GM23338 (cell line): ENCODE measurements at places on chromosomes 6 and 20. TPM values are rescaled to one million over a fixed set of nuclear protein-coding genes. Genes with fewer than 3 reads are reported as not detected.

GRCh38 chr6:21554286-21554685, 39.3 kb upstream of the SOX4 start:
- peaks cover 8% of the 10 kb centered on the region for H3K4me1 ChIP-seq
- no peak overlapping the region for H3K27ac ChIP-seq
- no peak for DNase-seq
- no peaks in the 10 kb centered on the region for H3K27me3 ChIP-seq
- H3K36me3 ChIP-seq, result peaks cover 5% of the 10 kb centered on the region; the same call in 1 of the 2 replicates

DNA sequence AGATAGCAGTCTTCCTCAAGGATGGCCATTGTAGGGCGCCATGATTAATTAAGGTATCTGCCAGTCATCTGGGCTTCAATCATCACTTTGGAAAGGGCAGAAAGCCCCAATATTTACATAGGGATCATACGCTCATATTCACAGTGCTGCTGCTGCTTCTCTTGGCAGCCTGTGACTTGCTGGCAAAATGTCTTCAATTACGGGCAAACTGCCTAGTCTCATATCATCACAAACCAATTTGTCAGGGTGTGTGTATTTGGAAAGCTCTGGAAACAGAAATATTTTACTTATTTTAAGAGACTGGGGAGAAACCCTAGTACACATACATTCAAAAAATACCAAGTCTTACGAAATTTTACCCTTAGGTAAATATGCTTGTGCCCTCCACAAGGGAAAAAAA, 77.6 kb downstream of the SAMD5 start:
- no peak overlapping the region for H3K4me3 ChIP-seq
- DNase-seq, result no peak
- no peaks in the 10 kb centered on the region for H3K36me3 ChIP-seq
- H3K4me1 ChIP-seq, result no peaks in the 10 kb centered on the region

Gene DEFB112
- total RNA-seq, result not detected in 2 replicates

Gene TRAM2
- 12.4 and 14.0 TPM in 2 replicates for total RNA-seq

DNA sequence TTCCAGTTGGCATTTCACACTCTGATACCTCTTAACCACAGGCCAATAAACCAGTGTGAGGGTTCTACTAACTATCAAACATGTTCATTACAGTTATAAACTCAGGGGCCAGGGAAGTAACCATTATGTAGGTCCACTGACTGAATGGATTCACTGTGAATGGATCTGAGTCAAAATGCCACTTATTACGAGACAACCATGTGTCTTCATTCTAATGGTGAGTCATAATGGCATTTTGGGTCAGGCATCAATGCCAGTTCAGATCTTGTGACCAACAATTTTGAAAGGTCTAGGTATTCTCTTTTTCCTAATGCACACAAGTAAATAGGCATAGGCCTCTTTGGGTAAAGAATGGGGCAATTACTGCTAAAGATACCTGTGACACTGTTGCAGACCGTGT, 112.2 kb upstream of the HEY2 start:
- no peak overlapping the region for H3K27ac ChIP-seq
- H3K36me3 ChIP-seq, result no peaks in the 10 kb centered on the region
- no peaks in the 10 kb centered on the region for H3K4me1 ChIP-seq
- no peak overlapping the region for H3K4me3 ChIP-seq
- DNase-seq, result no peak

- no peaks in the 10 kb centered on the region for H3K4me1 ChIP-seq
- no peaks in the 10 kb centered on the region for H3K36me3 ChIP-seq
- no peak for DNase-seq
- H3K27ac ChIP-seq, result no peak overlapping the region
Measured at GRCh38 chr6:22298475-22298890, 1.6 kb upstream of the PRL start.

Gene PXDC1
- 1.7 and 1.8 TPM in 2 replicates for total RNA-seq

- no peak for DNase-seq
- H3K27me3 ChIP-seq, result no peaks in the 10 kb centered on the region
- H3K27ac ChIP-seq, result no peak overlapping the region
- H3K4me1 ChIP-seq, result peaks cover 12% of the 10 kb centered on the region; the same call in 1 of the 2 replicates
Measured at GRCh38 chr6:39808964-39809363, 16.8 kb downstream of the DAAM2 start.

Gene GRM1
- 0.39 and 0.63 TPM in 2 replicates for total RNA-seq

GRCh38 chr6:32852844-32853540, 512 bp downstream of the TAP1 start:
- H3K27ac ChIP-seq, result no peak overlapping the region
- peaks cover 47% of the 10 kb centered on the region for H3K27me3 ChIP-seq
- H3K36me3 ChIP-seq, result no peaks in the 10 kb centered on the region; the same call in 1 of the 2 replicates
- H3K4me3 ChIP-seq, result peak overlapping the region; percentile 94

DNA sequence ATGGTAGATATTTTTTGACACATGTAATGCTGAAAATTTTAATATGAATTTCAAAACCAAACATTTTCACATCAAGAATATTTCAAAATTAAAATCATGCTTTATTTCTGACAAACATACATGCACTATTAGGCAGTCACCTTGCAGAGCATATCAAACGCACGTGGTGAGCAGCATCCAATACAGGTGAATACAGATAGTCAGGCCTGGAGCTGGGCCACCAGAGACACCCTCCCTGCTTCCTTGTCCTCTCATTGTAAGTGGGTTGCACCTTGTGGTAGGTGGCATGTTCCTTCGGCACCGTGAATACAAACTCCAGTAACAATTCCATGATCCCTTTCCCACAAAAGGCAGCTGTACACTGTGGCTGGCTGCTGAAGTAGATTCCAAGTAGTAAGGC, 8.9 kb downstream of the REV3L start:
- no peak for DNase-seq
- H3K4me1 ChIP-seq, result peaks cover 13% of the 10 kb centered on the region
- no peak overlapping the region for H3K27ac ChIP-seq
- H3K27me3 ChIP-seq, result peaks cover 40% of the 10 kb centered on the region
- H3K36me3 ChIP-seq, result no peaks in the 10 kb centered on the region

- no peak overlapping the region for H3K27ac ChIP-seq
- H3K4me3 ChIP-seq, result no peak overlapping the region
- H3K27me3 ChIP-seq, result no peaks in the 10 kb centered on the region
- H3K4me1 ChIP-seq, result no peaks in the 10 kb centered on the region
Measured at GRCh38 chr20:12305188-12305950, 387.7 kb downstream of the BTBD3 start.

DNA sequence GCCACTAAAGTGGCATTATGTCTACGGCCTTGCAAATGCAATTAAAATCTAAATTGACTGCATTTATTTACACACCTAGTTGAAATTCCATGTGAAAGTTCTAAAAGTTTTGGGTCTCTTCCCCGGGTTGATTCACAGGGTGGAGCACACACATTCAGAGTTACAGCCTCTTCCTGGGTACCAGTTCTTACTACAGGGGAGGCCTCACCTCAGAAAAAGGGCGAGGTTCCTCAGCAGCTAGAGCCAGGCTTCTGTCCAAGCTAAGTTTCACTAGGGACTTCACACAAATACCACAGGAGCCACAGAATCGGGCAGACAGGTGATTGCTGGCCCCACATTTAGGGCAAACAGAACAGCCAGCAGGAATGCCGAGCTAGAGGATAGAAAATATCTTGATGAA, 52.7 kb downstream of the DZANK1 start:
- H3K4me1 ChIP-seq, result no peaks in the 10 kb centered on the region
- no peaks in the 10 kb centered on the region for H3K27me3 ChIP-seq
- peak overlapping the region; percentile 6; the same call in 1 of the 2 replicates for H3K27ac ChIP-seq
- no peak overlapping the region for H3K4me3 ChIP-seq

Gene VPS16
- 17.7 and 20.4 TPM in 2 replicates for total RNA-seq

Gene PEDS1
- total RNA-seq, result 33.0 and 43.6 TPM in 2 replicates

DNA sequence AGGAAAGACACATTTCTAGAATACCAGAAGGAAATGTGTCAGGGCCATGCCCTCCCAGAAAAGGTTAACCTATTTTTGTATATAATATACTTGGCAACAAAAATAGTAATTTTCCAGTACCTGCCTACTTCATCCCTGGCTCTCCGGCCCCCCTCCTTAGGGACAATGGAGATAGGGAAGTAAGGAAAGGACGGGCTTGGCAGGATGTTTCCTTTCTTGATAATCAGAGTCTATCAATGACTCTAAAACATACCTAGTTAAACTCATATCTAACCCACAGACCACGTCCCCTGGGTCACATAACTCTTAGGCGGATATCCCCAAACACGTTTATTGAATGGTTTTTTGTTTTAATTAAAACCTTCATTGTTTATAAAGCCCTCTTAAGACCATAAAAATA, 11.8 kb downstream of the UQCC2 start:
- no peak overlapping the region for H3K4me3 ChIP-seq
- H3K4me1 ChIP-seq, result 0 out of 2 replicates have a peak, but pooled peaks cover 2% of the 10 kb centered on the region
- no peak overlapping the region for H3K27ac ChIP-seq
- peaks cover 10% of the 10 kb centered on the region for H3K36me3 ChIP-seq

Gene ANKRD66
- not detected in 2 replicates for total RNA-seq

DNA sequence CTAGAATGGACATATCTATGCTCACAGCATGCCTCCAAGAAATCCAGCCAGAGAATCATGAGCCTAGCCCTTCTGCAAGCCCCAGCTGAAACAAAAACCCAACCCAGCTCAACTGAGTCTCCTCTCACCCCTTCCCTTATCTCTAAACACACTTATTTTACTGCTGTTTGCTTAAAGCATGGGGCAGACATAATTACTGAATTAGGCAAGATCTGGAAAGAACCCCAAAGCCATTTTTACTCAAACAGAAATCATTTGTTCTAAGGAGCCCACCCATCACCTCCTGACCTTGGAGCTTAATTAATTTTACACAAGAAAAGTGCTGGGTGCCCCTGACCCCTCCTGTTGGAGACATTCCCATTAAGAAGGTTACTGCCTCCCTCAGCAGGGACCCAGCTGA, 291.6 kb downstream of the MAFB start:
- no peak overlapping the region for H3K27ac ChIP-seq
- no peaks in the 10 kb centered on the region for H3K27me3 ChIP-seq
- no peak overlapping the region for H3K4me3 ChIP-seq
- H3K36me3 ChIP-seq, result no peaks in the 10 kb centered on the region
- DNase-seq, result no peak

- H3K4me3 ChIP-seq, result no peak overlapping the region
- H3K4me1 ChIP-seq, result peaks cover 30% of the 10 kb centered on the region
- H3K27ac ChIP-seq, result peak overlapping the region; percentile 68
- peaks cover 5% of the 10 kb centered on the region; the same call in 1 of the 2 replicates for H3K36me3 ChIP-seq
- peak; percentile 44 for DNase-seq
- no peaks in the 10 kb centered on the region for H3K27me3 ChIP-seq
Measured at GRCh38 chr6:126102358-126102757, 116.0 kb downstream of the TRMT11 start.

DNA sequence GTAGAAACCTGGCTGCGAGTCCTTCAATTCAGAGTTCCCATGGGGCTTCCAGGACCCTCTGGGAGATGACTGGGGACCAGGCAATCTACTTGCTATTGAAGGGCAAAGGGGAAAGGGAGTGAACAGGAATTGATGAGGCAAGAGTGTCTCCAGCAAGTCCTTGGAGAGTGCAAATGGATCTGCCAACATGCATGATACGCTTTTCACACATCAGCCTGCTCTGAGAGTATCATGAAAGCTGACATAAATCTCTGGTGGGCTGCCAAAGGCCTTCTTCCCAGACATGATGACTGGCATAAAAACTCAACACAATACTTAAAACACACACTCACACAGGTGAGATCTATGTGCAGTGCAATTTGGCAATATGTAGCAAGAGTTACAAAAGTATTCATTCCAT, 759.1 kb downstream of the PTPRT start:
- H3K36me3 ChIP-seq, result no peaks in the 10 kb centered on the region; the same call in 1 of the 2 replicates
- H3K4me1 ChIP-seq, result no peaks in the 10 kb centered on the region
- DNase-seq, result no peak
- H3K27me3 ChIP-seq, result no peaks in the 10 kb centered on the region

DNA sequence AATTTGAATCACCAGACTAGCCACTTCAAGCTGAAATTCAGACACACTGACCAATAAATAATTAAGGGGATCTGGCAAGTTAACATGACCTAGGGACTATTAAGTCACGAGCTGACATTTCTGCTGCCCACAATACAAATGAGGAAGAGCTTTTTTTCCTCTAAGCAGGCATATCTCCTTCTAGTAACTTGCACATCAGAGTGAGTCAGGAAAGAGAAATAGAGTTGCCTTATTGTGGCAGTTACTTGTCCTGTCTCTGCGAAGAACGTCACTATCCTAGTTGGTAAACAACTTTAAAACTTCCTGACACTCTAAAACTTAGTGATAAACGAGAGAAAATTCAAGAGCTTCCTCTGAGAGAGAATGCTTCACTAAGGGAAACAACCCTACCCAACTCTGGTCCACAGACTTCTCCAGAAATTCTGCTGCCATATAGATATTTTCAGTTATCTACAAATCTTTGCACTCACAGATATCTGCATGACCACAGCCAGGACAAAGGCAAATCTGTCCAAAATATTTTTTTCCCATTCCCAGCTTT, 4.2 kb downstream of the PLA2G7 start:
- peaks cover 14% of the 10 kb centered on the region for H3K27me3 ChIP-seq
- H3K27ac ChIP-seq, result no peak overlapping the region
- no peak overlapping the region for H3K4me3 ChIP-seq
- no peaks in the 10 kb centered on the region for H3K36me3 ChIP-seq
- peaks cover 8% of the 10 kb centered on the region; the same call in 1 of the 2 replicates for H3K4me1 ChIP-seq

DNA sequence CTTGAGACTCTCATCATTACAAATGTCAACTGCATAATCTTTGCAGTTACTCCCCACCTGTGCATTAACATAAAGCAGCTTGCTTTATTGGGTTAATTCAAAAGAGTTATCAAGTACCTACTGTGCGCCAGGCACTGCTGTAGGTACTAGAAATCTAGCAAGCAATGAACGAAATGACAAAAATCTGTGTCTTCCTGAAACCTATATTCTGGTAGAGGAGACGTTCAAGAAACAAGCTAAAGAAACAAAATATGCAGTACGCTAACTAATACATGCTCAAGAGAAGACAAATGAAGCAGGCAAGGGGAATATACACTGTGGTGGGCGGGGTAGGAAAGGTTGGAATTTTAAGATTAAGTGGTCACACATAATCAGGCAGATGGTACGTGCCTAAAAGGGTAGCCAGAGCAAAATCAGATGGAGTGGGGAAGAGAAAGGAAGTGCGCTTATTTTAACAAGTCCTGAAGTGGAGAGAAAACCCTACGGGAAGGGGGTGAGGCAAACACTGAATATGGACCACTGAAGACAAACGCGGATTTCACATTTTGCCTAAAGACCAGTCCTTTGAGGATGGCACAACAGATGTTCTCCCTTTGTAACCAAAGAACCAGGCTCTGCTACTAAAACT, 1.2 kb downstream of the ELOVL2 start:
- no peak overlapping the region for H3K27ac ChIP-seq
- H3K4me1 ChIP-seq, result peaks cover 11% of the 10 kb centered on the region
- H3K36me3 ChIP-seq, result no peaks in the 10 kb centered on the region
- peaks cover 60% of the 10 kb centered on the region for H3K27me3 ChIP-seq

GRCh38 chr6:160978141-160978901, 13.2 kb upstream of the MAP3K4 start:
- DNase-seq, result no peak
- H3K4me1 ChIP-seq, result 0 out of 2 replicates have a peak, but pooled peaks cover 5% of the 10 kb centered on the region
- peaks cover 4% of the 10 kb centered on the region for H3K36me3 ChIP-seq
- H3K4me3 ChIP-seq, result no peak overlapping the region
- H3K27ac ChIP-seq, result no peak overlapping the region

- peaks cover 75% of the 10 kb centered on the region for H3K36me3 ChIP-seq
- DNase-seq, result peak; percentile 55
- H3K27ac ChIP-seq, result no peak overlapping the region
- no peaks in the 10 kb centered on the region for H3K4me1 ChIP-seq
Measured at GRCh38 chr20:13771853-13772453, 12.8 kb downstream of the ESF1 start.

- H3K36me3 ChIP-seq, result peaks cover 17% of the 10 kb centered on the region
- DNase-seq, result peak; percentile 49
- peak overlapping the region; percentile 55; the same call in 1 of the 2 replicates for H3K27ac ChIP-seq
- no peaks in the 10 kb centered on the region for H3K27me3 ChIP-seq
- peaks cover 17% of the 10 kb centered on the region; the same call in 1 of the 2 replicates for H3K4me1 ChIP-seq
Measured at GRCh38 chr6:43180985-43181384, 1.0 kb upstream of the CUL9 start.

- DNase-seq, result peak; percentile 12
- H3K4me3 ChIP-seq, result no peak overlapping the region
- H3K27me3 ChIP-seq, result no peaks in the 10 kb centered on the region
- no peak overlapping the region for H3K27ac ChIP-seq
Measured at GRCh38 chr6:22926790-22927354, 357.5 kb downstream of the HDGFL1 start.
